Fibroblast of villous mesenchyme (primary cell): ENCODE measurements at places on chromosomes 11 and 22. TPM values are rescaled to one million over a fixed set of nuclear protein-coding genes. Genes with fewer than 3 reads are reported as not detected.
A peak's percentile ranks its signal among the peaks of the same experiment; 100 is the strongest.

Gene TMEM121B
- total RNA-seq: under 0.01 TPM in 2 replicates

Gene OR51E2
- 0.43 and 1.9 TPM in 2 replicates for total RNA-seq

Gene DUSP8
- total RNA-seq: 0.64 and 0.86 TPM in 2 replicates

Gene PRSS23
- total RNA-seq: 131 and 136 TPM in 2 replicates

Gene GAL3ST3
- total RNA-seq: under 0.01 TPM in 1 of 2 replicates, not detected in the other

Gene ARVCF
- total RNA-seq: 6.0 and 8.4 TPM in 2 replicates

Gene TLCD5
- 7.4 and 10.8 TPM in 2 replicates for total RNA-seq

Gene MRGPRX4
- not detected in 2 replicates for total RNA-seq

Gene VWCE
- total RNA-seq: 1.3 and 2.2 TPM in 2 replicates

Gene NDUFS8
- 85.9 and 128 TPM in 2 replicates for total RNA-seq

Gene MYBPC3
- total RNA-seq: not detected in 2 replicates

Gene MIOX
- total RNA-seq: 0.32 TPM in 1 of 2 replicates, not detected in the other

Gene P2RX6
- 1.3 and 3.5 TPM in 2 replicates for total RNA-seq

Gene SCGB1A1
- total RNA-seq: not detected in 2 replicates

Gene SOX6
- 12.9 and 22.0 TPM in 2 replicates for total RNA-seq

Gene SUN2
- 64.3 and 99.9 TPM in 2 replicates for total RNA-seq

Gene IFITM10
- total RNA-seq: 0.32 and 0.43 TPM in 2 replicates

DNA sequence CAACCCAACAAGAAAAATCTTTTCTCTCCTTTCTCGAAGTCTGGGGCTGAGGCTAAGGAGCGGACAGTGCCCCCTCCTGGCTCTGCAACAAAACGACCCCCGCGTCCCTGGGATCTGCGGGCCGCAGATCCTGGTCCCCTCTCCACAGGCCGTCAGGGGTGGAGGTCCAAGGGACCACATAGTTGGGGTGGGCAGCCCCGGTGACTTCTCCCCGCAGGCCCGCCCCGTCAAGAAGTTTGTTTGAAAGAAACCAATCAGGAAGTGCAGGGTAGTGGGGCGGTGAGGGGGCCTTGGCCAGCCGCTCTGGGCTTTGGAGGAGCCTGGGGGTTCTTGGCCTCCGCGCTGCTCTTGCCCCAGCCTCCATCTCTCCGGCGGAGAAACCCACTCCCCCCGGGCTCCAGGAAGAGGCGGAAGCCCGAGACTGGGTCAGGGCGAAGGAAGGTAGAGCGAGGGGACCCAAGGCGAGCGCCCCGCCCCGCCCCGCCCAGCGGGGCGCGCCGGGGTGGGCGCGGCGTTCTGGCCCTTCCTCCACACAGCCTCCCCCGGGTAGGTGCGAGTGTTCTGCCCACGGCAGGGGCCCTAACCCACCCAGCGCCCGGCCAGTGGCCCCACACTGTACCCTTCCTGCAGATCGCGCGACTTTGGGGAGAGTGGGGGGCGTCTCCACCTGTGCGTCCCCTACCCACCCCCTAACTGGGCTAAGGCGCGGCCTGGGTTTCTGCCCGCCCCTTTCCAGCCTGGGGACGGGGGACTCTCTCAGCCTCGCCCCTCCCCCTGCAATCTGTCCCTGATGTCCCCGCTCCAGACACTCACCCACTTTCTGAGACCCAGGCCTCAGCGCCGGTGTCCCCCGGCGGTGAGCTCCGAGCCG is 1.3 kb downstream of the TP53I11 start:
- DNase-seq: peak; percentile 49

DNA sequence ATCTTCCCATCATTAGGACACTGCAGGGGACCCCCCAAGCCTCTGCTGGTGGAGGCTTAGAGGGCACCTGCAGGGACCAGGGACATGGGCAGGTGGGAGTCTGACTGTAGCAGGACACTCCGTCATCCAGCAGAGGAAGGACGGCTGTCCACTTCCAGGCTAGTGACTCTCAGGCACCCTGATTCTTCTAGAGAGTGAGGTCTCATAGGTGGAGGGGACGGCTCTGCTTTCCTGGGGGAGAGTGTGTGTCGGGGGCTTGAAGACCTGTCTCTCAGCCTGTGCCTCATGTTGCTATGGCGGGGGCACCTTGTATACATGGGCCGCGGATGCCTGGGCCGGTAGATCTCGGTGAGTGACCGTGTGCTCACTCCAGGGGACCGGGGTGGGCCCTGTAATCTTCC is 1116.6 kb downstream of the BRD1 start:
- no peak for DNase-seq

DNA sequence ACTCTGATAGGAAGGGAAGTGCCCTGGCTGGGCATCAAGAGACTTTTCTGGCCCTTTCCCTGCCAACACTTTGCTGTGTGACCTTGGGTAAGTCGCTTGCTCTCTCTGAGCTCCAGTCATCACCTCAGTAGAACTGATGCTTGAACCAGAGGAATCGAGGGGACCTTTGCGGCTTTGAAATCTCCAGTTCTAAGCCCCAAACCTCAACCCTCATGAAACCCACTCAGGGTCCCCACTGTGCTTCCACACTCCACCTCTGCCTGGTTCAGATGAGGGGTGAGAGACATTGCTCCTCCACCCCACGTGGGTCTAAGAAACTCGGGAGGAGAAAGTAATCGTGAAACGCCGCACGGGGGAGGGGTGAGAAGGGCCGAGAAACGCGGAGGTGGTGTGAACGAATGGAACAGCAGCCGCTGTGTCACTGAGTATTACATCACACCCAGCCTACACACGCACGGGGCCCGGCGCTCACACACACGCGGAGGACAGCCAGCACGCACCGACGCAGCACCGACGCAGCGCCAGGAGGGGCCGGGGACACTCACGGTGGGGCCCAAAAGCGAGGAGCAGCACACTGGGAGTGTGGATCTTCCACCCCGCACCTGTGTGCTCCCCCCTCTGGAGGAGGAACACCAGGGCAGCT is 4.3 kb downstream of the RTN4RL2 start:
- peak; percentile 28 for DNase-seq

DNA sequence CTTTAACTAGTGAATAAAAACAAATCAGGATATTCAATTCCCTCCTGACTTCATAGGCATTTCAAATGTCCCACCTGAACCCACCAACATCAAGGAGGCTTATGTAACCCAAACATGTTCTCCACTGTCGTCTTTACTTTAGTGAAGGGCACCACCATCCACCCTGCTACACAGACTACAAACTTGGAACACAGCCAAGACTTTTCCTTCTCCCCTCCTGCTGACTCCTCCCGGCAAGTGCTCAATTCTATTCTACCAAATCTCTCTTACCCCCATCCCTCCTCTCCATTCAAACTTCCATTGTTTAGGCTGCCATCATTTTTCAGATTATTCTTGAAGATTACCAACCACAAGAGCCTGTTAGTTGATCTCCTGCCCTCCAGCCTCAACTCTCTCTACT is 24.3 kb downstream of the SAAL1 start:
- no peak for DNase-seq

DNA sequence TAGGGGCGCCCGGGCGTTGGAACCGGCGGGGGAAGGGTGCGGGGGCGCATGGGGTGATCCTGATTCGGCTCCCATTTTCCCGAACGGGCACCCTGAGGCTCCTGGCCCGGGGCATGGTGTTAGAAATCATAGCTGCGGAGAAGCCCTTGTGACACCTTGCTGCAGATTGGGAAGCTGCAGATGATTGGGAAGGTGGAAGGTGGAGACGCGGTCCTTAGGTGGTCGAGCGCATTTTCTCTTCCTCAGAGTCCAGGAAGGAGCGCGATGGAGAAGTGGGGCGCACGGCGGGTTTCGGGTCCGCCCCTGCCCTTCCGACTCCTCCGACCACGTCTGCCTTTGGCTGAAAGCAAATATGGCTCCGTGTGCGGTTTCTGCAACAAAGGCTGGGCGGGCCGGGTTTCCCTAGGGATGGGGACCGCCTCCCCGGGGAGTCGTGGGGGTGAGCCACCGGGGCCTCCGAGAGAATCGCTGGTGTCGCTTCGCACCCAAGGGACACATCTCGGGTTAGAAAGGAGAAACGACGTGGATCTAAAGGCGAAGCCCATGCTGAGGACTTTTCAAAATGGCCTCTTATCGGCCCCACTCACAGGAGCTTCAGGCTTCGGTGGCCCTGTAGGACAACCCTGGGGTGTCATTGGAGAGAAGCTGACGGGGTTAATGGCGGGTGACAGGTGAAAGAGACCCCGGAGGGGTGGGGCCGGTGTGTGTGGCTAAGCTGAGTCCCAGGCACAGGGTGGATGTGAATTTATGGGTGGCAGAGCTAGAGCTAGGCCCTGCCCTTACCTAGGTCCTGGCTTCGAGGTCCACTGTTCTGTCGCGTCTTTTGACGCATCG is 707 bp upstream of the FTH1 start:
- peak; percentile 38 for DNase-seq

GRCh38 chr11:31102316-31102715 is 267.2 kb downstream of the DCDC1 start:
- no peak for DNase-seq

- no peak for DNase-seq
Observed at GRCh38 chr22:43106302-43106701, 4.2 kb upstream of the BIK start.

DNA sequence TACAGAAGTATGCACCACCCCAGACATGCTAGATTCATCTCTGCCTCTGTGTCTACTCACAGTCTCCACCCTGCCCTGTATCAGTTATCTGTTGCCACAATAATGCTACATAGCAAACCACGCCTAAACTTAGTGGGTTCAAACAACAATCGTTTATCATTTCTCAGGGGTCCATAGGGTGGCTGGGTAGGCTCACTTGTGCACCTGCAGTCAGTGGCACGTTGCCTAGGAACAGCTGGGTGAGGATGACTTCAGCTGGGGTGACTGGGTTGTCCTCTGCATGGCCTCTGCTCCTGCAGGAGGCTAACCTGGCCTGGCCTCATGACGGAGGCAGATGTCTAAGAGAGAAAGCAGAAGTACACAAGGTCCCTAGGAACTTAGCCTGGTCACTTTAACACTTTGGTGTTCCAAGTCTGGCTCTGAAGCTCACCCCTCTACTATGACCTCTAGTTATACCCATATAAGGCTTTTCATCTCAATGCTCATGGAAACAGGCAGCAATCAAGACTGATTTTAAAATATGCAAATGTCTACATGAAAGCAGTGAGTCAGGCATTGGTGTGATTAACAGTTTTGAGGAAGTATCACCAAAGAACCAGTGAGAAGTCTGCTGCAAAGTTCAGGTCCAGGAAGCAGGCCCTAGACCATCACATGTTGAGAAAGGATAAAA is 10.7 kb downstream of the OLFML1 start:
- DNase-seq: no peak

DNA sequence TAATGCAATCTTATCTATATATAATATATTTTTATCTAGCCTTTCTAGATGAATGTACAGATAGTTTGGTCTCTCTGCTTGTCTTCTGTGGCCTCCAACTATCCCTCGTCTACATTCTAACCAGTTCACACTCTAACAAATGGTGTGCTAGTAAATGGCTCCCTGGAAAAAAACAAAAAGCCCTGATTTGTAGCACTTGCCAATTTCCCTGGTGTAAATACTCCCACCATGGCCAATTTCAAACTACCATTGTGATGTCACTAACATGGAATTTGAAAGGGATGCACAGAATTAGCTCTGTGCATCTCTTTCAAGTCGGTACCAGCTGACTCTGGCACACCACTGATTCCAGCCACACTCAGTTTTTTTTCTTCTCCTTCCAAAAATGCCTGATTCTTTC is 154.6 kb downstream of the MYO18B start:
- no peak for DNase-seq

- no peak for DNase-seq
Observed at GRCh38 chr11:128625746-128626145, 38.4 kb upstream of the ETS1 start.

GRCh38 chr22:36252754-36253522 is at the start of gene APOL1:
Gene APOL1 (plus strand): TSS chr22:36253133. CDS start chr22:36254956, 1,823 bp downstream.
- peak; percentile 81 for DNase-seq

GRCh38 chr11:66045177-66045639 is 3.8 kb downstream of the GAL3ST3 start:
- DNase-seq: peak; percentile 80

DNA sequence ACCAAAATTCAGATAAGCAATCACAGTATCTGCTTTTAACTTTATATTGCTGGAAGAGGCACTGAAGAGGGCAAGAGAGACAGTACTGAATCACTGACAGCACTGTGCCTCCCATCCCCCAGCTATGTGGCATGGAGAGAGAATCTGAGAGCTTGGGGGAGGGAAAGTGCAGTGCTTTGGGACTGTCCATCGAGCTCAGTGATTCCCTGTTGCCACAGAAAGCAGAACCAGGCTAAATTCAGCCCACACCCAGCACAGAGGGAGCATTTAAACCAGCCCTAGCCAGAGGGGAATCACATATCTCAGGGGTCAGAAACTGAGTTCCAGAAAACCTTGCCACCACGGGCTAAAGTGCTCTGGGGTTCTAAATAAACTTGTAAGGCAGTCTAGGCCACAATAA is 44.3 kb downstream of the KCNQ1 start:
- DNase-seq: no peak

DNA sequence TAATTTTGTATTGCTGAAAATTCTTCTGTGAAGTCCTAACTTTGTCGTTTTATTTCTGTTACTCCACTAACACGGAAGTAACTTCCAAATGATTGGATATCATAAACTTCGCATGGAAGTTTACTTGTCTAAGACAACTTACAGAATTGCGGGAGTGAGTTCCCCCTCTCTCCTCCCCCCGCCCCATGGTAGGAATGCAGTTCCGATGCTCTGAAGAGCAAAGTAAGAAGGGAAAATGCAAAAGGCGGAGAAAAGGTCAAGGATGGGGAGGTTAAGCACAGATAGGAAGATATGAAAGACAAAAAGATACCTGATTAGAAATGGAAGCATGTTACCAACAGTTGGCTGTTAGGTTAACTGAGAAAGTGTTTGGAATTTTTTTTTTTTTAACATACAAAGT is 1.3 kb downstream of the EIF3M start:
- no peak for DNase-seq

DNA sequence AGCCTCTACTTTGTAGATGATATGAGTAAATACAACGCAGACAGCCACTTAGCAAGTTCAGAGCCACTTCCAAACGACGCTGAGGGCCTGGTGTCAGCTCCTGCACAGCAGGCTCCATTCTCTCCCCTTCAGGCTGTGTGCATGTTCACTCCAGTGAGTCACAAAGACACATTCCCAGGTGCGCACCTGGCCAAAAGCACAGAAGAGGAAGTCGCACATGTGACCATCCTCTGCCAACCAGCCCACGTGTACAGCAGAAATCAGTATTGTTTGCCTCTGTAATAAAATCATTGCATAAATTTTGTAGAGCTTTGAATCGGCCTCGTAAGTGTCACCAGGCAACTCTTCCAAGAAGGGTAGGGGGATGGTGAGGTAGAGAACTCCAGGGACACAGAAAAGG is 19.5 kb upstream of the TPH1 start:
- DNase-seq: no peak

- DNase-seq: peak; percentile 93
Observed at GRCh38 chr11:112174789-112175598, at the start of gene BCO2. Gene BCO2 (plus strand): TSS chr11:112175512. CDS start chr11:112175602, 90 bp downstream.

GRCh38 chr11:44761551-44761961 is 34.8 kb downstream of the TSPAN18 start:
- peak; percentile 42 for DNase-seq

GRCh38 chr11:114159802-114160632 is 100.5 kb downstream of the ZBTB16 start:
- peak; percentile 99 for DNase-seq

- no peak for DNase-seq
Observed at GRCh38 chr22:36965696-36966095, 52.3 kb downstream of the CSF2RB start.
